Fibroblast of the conjunctiva (primary cell): ENCODE measurements at places on chromosomes 4 and X.

GRCh38 chr4:138438608-138439007 is 196.5 kb upstream of the SLC7A11 start:
- DNase-seq, result no peak

DNA sequence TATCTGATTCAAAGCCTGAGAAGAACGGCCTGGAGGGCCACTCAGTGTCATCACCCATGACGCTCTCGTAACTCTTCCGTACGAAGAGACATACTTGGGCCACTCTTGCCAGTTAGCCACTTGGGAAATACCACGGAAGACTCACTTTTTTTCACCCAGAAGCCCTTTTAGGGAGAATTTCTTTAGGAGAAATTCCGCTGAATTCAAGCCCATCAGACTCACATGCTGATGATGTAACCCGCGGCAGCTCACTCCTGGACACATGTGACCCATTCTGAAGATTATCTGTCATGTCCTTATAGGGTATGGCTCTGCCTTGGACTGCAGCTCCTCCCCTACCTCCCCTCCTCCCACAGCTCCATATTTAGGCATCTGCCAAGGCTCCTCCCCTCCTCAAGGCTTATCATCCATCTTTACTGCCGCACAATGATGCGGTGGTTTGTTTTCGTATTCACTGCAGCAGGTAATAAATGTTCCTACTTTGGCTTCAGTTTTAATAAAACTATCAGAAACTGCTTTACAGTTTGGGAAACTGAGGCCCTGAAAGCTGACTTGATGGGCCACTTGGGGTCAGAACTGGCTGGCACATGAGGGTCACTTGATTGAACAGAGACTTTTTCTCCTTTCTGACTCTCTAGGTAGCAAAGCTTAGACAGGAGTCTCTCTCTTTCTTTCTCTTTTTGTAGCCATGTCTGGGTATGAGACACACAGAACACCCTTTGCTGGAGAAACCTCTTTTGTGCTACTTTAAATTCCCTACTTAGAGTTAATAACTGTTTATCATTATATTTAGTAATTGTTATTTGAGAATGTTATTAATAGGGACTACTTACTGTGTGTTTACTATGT is 42.1 kb downstream of the RHOH start:
- no peak for DNase-seq

DNA sequence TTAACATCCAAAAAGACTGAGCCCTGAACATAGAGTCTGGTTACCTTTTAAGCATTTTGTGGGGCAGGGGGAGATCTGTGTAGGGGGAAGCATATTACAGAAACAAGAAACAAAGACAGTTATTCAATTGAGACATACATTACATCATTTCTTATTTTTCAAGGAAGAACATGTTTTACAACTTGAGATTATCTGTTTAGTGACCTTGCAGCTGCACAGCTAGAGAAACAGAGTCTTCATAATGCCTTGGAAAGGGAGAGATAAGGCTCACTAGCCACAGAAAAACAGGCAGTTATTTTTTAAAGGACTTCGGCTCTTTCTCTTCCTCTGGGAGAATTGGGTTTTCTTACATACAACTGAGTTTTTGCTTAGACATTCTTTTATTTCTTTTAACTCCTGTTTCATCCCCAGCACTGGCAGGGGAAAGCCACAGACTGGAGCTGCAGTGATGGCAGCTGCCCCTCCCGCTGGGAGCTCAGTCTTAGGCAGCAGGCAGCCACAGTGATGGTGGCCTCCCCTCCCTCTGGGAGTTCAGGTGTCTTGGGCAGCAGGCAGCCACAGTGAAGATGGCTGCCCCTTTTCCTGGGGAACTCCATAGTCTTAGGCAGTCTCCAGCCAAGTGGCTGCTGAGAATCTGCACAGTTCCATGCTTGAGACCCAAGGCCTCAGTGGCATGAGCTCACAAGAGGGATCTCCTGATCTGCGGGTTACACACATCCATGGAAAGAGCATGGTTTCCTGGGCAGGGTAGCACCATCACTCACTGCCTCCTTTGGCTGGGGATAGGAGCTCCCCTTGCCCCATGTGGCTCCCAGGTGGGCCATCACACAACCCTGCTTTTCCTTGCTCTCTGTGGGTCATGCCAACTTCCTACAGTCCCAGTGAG is 19.4 kb upstream of the TMPRSS11F start:
- DNase-seq, result no peak

DNA sequence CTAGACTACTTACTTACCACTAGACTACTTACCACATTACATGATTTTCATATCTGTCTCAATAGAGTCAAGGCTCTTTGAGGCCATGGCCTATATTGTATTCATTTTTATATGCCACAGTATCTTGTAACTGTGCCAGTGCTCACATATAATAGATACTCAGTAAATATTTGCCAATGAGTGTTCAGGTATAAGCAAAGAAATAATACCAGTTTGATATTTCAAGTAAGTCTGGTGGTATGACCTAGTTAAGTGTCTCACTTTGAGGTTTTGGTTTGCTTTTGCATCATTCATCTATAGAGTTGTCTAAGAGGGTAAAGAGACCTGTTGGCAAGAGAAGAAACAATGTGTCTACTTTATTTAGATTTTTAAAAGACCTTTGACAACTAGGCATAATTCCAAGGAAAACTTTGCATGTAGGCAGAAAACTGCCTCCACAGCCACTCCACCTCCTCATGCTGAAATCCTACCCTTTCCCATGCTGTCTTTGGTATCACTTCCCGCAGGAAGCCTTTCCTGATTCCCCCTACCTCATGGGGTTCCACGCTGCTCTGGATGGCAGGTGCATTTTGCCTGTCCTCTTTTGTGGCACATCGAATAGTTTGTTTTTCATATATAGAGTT is 91.3 kb upstream of the KLHL13 start:
- no peak for DNase-seq

DNA sequence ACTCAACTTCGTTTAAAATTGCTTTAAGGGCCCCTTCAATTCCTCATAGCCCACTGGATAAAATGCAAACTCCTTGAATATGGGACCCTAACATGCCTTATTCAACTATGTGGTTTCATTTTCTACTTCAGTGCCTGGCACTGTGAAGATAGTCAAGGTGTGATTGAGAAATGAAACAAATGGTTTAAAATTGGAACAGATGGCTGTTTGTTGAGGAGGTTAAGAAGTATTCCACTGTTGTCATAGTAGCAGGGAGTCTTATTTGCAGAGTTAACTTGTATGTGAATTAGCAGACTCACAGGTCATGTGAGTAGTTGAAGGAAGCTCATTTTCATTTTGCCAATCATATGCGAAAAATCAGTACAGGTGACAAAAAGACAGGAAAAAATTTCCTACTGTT is 593.3 kb downstream of the KCTD8 start:
- DNase-seq, result no peak

GRCh38 chrX:87409113-87409841 is 108.3 kb upstream of the KLHL4 start:
- peak; percentile 78 for DNase-seq

- no peak for DNase-seq
Observed at GRCh38 chr4:41015016-41015675, 199.2 kb downstream of the APBB2 start.

GRCh38 chrX:39477762-39478120 is 620.0 kb downstream of the BCOR start:
- DNase-seq, result no peak

DNA sequence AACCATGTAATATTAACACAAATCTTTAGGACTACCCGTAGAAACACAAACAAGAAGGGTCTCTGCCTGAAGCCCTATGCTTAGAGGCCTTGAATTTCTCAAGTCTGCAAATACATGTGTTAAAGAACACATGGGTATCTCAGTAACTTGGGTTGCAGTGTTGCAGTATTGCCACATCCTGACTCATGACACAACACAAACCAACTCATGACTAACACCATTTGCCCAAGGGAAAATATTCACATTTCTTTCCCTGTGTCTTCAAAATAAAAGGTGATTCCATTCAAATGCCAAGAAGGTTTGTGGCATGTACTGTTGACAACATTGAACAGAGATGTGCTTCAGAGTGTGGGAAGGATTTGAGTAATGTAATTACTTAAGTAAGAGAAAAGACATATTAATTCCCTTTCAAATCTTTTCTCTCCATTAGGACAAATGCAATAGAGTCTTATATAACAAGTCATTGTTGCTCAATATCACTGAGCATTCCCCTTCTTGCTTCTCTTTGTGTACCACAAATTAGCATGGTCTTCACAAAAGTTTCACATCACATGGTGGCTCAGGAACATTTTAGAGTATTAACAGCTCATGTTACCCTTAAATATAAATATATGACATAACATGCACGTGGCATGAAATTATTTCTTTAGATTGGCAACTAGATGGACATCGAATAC is 487.1 kb downstream of the STPG2 start:
- peak; percentile 41 for DNase-seq

GRCh38 chr4:149370785-149371420 is 444.7 kb downstream of the IQCM start:
- DNase-seq, result peak; percentile 61

DNA sequence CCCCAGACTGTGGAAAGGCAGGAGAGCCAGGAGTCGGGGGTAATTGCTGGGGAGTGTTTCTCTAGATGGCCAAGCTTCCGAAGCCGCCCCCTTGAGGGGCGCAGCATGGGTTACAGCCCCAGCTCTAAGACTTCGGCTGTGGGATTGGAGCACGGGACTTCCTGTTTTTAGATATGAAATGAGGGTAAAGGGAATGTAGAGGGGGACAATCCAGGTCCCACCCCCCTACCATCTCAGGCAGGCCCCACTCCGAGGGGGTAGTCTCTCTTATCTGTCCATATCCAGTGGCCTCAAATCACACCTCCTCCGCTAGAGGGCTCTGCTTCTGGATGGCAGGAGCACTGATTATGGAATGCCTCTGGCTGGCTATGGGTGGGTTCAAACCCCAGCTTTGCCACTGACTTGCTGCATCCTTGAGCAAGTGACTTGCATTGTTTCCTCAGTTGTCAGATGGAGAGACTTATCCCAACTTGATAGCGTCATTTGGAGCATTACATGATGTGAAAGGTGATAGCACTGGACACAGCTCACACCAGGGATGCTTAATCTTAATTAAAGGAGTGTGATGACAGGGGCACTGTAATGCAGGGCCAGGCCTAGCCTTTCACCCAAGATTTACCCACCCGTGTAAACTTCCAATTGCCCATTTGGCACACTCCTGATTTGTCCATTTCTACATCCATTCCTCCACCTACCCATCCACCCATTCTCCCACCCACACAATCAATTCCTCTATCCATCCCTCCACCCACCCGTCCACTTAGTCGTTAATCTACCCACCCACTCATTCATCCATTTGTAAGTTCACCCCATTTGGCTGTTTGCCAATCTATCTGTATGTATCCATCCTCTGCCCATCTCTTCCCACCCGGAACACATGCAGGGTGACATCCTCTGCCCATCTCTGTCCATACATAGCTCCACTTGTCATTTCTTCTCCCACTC is 848 bp upstream of the KCND1 start:
- DNase-seq, result peak; percentile 28

GRCh38 chr4:43374216-43374751 is 481.8 kb downstream of the GRXCR1 start:
- DNase-seq, result no peak

DNA sequence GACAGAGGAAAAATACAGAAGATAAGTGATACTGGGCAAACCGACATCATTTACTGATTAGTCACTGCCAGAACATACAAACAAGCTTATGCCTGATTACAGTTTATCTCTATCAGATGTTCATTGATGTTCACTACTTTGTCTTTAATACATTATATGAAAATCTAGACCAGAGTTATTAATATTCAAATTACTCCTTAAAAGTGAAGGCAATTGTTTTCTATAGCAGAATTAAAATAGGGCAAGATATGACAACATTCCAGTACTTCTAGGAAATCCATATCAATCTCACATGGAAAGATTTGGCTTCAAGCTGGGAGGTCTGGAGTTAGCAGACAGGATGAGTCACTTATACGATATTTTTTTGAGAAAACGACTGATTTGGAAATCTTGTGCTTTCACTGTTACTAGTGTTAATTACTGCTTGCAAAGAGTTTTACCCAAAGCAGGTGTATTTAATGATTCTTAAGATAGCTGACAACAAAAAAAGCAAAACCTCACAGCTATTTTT is 31.8 kb downstream of the HPGD start:
- peak; percentile 4 for DNase-seq

DNA sequence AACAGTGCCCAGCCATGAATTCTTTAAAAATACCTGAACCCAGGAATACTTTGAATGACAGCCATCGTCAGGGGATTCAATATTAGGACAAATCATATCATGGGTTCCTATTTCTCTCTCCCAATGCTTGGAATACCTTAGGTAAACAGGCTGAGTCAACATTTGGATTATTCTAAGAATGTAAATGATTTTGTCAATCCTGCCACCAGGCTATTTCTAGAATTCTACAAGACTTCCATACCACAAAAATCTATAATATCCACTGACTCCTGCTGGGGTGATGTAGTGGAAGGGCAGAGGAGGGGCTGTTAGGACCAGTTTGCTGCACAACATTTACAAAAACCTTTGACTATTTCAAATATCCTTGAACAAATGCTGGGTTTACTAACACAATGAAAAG is 65.2 kb downstream of the IGFBP7 start:
- DNase-seq, result no peak

DNA sequence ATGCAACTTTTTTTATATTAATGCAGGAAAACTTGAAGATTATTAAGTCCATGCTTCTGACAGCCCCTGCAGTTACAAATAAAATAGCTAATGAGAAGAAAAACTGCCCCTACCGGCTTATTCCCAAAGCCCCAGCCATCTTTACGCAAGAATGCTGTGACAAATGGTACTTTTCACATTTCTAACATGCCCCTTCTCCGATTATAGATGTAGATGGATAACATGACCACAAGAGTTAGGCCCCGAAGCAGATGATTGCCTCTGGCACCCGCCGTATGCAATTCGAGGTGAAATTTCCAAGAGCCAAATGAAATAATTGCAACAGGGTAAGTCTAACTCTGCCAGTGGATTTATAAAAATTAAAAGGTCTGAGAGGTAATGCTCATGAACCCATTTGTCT is 319.4 kb upstream of the TAPT1 start:
- DNase-seq, result no peak

DNA sequence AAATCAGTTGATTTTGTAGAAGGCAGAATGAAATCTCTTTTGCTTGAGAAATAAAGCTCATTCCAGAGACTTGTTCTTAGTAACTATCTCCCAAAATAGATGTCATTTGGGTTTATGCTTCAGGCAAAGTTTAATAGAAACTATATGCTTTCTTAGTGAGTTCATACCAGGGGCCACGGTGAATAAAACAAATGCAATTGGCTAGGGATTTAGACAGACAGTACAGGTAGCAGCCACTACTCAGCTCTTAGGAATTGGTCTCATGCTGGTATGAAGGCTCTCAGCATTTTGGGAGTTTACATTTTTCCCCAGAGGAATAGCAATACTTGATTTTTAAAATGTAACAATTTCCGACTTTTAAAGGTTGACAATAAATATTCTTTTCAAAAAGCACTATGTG is 27.0 kb downstream of the GYPA start:
- no peak for DNase-seq

- DNase-seq, result no peak
Observed at GRCh38 chr4:153684182-153684970, at the start of gene TLR2. TSS of gene TLR2 (plus strand) at chr4:153684280. CDS start at chr4:153702908, 18,628 bp downstream.

- no peak for DNase-seq
Observed at GRCh38 chr4:5941601-5942000, 48.7 kb upstream of the CRMP1 start.

GRCh38 chr4:5798946-5799345 is 87.9 kb downstream of the EVC start:
- DNase-seq, result no peak

GRCh38 chrX:123173833-123174232 is 10.2 kb upstream of the GRIA3 start:
- no peak for DNase-seq

- no peak for DNase-seq
Observed at GRCh38 chr4:139214039-139214534, 37.1 kb upstream of the ELF2 start.
